ENCODE measurements at places on chromosomes 2 and 18.

GRCh38 chr2:3454802-3455201, 64.5 kb downstream of the ADI1 start:
- DNase-seq = no peak

- DNase-seq = no peak
Observed at GRCh38 chr2:70888923-70889715, 46.6 kb upstream of the ATP6V1B1 start.

DNA sequence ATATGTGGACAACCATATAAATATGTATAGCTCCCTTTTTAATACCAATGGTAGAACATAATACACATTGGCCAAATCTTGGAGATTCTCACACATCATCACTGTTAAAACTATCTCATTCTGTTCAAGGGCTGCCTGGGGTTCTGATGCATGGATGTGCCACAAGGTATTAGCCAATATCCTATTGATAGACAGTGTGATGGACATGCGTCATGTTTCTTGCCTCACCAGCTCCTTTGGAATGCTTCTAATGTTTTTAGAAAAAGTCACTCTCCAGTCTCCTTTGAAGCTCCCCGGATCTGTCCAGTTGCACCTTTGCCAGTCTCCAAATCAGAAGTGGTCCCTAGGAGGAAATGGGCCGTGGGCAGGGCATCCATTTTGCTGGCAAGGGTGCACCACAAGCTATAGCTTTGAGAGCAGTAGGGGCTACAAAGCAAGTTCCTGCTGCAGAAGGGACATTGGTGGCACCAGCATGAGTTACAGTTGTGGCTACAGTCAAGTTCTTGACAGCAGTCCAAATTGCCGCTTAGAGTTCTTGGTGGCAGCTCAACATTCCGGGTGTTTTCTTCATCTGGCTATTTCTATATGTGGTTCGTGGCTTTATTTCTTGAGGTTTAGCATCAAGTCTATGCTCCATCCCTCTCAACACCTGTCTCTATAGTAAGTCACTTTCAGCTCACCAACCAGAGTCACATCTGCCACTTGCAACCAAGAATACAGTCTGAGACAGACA, 25.1 kb upstream of the ATRAID start:
- DNase-seq = no peak

DNA sequence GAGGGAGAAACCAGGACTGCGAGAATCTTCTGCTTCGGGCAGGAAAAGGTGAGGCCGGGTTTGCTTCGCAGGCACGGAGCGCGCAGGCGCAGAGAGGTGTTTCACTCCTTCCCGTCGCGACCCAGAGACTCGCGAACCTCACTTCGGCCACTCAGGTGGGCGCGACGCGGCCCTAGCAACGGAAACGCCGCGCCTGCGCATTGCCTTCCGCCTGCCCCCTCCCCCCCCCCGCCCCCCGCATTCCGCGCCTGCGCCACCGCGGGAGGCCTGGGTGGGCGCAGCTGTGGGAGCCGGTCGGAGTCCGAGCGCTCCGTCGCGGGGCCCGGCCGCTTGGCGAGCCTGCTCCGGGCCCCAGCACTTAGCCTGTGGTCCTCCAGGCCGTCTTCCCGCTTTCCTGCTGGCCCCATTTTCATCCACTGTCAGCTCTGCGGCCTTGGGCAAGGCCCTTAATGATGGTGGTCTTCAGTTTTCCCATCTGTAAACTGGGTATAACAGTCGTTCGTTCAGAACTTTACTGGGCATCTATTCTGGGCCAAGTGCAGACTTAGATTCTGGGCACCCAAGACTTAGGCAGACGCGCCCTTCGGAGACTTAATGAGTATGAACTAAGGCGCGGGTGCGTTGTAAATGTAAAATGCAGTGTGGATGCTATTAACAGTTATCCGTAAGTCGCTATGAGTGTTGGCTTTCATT, 62.1 kb upstream of the ACKR3 start:
- no peak for DNase-seq

- DNase-seq = no peak
Observed at GRCh38 chr2:105577762-105578161, 166.9 kb upstream of the NCK2 start.

DNA sequence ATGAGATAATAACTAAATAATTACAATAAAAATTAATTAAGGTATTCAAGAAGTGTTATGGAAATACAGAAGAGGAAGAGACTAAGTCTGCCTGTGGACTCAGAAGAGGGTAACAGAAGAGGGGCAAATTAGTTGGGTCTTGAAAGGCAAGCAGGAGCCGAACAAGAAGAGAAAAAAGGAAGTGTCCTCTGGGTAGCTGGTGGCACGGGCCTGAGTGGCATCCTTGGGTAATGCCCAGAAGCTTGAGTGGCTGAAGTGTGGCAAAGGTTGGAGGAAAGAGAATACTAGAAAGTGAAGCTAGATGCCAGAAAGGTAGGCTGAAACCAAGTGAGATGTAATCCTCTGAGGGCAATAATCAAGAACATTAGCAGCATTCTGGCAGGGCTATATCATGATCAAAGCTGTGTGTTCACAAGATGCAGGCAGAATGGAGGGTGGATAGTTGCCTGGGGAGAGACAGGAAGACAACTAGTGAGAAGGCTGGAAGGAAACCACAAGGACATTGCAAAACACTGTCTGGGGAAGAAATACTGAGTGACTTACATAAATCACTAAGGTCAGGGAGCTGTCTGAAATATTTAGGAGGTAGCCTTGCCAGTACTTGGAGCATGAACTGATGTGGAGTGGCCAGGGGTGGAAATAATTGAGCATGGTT, 16.2 kb downstream of the DOCK10 start:
- DNase-seq = peak; percentile 85

- no peak for DNase-seq
Observed at GRCh38 chr2:107927034-107927534, 59.2 kb upstream of the SLC5A7 start.

DNA sequence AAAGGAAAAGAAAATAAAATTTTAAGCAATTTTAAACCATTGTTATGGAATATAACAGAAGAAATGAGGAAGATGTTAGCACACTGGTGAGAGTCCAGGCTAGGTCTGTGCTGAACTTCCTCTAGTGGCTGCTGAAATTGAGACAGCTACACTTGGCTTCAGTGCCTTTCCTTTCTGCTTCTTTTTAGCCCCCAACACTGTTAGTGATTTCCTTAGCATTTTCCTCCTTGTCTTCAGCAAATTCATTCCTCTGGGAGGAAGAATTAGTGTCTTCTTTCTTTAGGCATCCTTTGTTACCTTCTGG, 47.6 kb downstream of the ITGAV start:
- no peak for DNase-seq

DNA sequence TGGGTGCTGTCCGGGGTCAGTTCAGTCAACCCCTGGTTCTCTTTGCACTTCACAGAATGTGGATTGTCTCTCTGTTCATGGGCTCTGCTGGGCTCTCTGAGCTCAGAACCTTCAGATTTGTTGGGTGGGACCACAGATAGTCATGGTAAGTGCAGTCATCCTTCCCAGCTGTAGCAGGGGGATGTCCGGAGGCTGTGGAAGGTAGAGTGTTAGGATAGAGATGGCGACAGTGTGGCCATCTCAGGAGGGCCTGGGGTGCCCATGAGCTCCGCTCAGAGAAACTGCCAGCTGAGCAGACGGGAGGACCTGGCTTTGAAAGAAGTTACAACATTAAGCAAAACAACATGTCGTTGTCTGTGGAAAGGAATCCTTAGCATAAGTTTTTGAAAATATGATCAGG, 149.8 kb downstream of the FAM210A start:
- DNase-seq = no peak

DNA sequence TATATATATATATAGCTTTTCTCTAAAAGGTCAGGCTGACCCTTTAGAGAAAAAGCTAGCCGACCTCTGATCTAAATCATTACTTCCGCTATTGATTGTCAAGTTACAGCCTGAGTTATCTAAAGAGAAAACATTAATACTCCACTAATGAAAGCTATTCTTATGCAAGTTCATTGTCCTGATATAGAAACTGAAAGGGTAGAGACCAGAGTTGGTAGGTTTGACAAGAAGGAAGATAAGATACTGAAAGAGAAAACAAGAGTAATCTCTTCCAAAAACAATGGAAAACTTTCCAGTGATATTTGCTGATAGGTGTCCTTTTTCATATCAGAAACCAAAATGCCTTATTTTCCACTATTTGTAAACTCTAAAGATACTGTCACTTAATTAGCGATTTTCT, 62.8 kb upstream of the SLC39A10 start:
- DNase-seq = no peak

GRCh38 chr18:35511833-35512232, 14.1 kb upstream of the INO80C start:
- no peak for DNase-seq

- no peak for DNase-seq
Observed at GRCh38 chr2:2114707-2115245, 216.3 kb downstream of the MYT1L start.

DNA sequence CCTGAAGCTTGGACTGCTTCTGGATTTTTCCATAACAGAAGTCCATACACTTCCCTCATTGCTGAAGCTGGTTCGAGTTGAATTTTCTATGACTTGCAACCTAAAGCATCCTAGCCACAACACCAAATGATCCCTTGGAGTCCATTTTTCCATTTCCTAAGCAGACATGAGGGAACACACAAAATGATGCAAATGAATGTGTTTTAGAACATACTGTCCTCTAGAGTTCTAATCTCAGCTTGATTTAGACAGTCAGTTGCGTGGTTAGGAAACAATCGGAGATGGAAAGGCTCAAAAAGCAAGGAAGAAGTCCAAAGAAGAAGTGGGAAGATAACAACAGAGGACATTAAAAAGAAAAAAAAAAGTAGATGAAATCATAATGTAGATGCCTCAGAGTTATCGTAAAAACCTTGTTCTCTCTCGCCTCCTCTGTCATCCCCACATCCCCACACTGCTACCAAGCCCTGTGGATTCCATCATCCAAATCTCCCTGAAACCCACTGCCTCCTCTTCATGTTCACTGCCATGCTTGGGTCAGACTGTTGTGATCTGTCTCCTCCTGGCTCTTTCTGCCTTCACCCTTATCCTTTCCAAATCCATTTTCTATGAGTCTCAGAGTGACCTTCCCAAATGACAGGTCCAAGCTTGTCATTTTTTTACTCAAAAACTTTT, 58.4 kb downstream of the TMEM247 start:
- DNase-seq = no peak

DNA sequence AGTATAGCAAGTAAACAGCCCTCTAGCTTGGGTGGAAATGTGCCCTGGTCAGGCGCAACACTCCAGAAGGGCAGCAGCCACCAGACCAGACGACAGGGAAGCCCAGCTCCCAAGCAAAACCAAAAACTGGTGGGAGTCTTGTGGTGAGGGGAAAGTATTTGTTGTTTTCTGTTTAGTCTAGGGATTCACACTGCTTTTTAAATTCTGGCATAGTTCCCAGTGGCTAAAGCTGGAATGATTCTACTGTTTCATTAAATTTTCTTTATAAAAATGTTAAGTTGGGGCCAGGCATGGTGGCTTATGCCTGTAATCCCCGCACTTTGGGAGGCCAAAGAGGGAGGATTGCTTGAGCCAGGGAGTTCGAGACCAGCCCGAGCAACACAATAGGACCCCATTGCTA, 38.5 kb downstream of the MERTK start:
- no peak for DNase-seq

- no peak for DNase-seq
Observed at GRCh38 chr2:195055996-195056395, 601.0 kb upstream of the SLC39A10 start.

- peak; percentile 32 for DNase-seq
Observed at GRCh38 chr18:47528343-47528742, 276.9 kb upstream of the SKOR2 start.

- peak; percentile 13 for DNase-seq
Observed at GRCh38 chr2:157267476-157267875, 10.0 kb downstream of the GALNT5 start.

DNA sequence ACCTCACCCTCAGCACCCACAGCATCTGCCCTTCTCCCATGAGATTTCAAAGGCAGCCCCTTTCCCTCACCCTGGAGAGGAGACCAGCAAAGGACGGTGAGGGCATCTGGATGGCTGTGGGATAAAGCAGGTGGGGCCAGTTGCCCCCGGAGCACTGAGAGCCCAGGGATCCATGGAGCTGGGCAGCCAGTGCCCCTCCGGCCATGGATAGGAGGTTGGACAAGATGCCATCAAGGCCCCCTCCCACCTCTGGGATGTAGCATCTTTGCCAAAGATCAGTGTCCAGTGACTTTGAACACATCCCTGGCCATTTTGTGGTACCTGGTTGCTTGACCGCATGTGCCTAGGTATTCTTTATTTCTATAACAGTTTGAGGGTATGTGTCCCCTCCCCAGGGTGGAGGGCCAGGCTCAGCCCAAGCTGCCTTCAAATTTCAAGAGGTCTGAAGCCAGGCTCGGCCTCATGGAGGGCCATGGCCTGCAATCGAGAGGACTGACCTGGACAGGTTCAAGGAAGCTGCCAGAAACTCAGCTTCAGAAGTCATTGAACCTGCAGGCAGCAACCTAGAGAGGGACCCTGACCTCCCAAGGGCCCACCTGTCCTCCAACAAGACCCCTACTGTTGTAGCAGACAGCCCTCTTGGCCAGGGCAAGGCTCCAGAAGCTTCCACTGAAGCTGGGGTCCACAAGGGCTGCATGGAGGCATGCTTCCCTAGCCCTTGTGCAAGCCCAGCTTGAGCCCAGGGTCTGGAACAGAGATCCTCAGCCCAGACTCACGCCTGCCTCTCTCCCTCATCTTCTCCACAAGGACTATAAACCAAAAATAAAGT, 55.5 kb upstream of the BIN1 start:
- no peak for DNase-seq

DNA sequence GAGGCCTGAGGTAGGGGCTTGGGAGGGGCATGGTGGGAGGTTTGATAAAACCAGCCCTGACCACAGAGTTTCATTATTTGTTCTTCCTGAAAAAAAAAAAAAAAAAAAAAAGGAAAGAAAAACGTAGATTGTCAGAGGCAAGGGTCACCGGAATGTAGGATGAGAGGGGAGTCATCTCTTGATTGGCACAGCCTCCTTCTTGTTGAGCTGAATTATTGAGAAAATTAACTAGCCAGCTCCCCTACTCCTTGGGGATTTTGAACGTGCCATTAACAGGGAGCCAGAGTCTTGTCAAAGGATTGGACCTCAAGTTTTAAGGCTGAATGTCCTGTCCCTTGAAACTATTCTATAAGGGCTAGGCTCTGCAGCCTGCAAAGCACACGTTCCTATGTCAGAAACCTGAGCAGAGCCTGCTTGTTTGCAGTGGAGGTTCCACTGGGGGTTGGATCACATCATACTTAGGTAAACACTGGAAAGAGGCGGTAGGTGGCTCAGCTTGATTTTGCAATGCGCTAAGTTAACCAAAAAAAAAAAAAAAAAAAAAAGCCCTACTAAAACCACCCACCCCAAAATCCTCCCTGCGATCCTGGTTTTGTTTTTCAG, 2.3 kb downstream of the INHBB start:
- no peak for DNase-seq

DNA sequence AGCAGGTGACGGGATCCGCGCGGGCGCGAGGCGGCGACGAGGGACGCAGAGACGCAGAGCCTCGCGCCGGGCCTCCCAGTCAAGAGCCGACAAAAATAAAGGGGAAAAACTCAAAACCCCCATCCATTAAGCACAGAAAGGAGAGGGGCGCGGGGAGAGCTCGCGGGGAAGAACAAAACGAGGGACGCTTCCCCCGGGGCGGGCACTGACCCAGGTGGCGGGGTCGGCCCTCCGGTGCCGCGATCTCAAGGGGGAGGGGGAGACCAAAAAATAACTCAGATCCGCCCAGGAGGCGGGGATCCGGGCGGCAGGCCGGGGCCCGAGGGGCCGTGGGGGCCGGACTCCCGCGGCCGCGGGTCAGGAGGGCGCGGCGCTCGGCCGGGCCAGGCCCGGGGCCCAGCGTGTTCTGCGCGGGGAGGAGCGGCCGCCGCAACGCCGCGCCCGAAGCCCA, 597 bp downstream of the RNF103 start:
- no peak for DNase-seq

Data from HT1080 (cell line).